ENCODE measurements at places on chromosomes 3 and 15. TPM values are rescaled to one million over a fixed set of nuclear protein-coding genes. Genes with fewer than 3 reads are reported as not detected.

DNA sequence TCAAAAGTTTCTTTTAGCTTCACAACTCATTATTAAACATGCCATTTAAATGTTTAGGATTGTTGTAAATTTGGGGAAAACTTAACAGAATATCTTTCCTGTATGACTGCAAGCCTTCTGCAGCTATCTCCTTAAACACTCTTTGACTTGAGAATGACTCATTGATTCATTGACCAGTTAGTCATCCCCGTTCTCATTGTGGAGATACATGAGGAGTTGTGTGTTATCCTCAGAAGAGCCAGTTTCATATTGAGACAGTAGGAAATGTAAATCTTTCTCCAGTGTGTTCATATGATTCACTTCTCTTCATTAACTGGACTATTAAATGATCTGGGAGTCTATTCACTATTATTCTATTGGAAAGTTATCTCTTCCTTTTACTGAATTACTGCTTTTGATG, 83.0 kb downstream of the CRYGS start:
- H3K27me3 ChIP-seq: no peaks in the 10 kb centered on the region
- no peak overlapping the region for H3K27ac ChIP-seq
- no peak overlapping the region for H3K4me3 ChIP-seq
- no peaks in the 10 kb centered on the region for H3K36me3 ChIP-seq
- DNase-seq: no peak
- no peaks in the 10 kb centered on the region for H3K4me1 ChIP-seq

GRCh38 chr3:181327349-181327748, 337.8 kb upstream of the DNAJC19 start:
- H3K36me3 ChIP-seq: no peaks in the 10 kb centered on the region
- H3K4me3 ChIP-seq: no peak overlapping the region
- H3K4me1 ChIP-seq: no peaks in the 10 kb centered on the region
- no peak overlapping the region for H3K27ac ChIP-seq
- H3K27me3 ChIP-seq: peaks cover 4% of the 10 kb centered on the region

DNA sequence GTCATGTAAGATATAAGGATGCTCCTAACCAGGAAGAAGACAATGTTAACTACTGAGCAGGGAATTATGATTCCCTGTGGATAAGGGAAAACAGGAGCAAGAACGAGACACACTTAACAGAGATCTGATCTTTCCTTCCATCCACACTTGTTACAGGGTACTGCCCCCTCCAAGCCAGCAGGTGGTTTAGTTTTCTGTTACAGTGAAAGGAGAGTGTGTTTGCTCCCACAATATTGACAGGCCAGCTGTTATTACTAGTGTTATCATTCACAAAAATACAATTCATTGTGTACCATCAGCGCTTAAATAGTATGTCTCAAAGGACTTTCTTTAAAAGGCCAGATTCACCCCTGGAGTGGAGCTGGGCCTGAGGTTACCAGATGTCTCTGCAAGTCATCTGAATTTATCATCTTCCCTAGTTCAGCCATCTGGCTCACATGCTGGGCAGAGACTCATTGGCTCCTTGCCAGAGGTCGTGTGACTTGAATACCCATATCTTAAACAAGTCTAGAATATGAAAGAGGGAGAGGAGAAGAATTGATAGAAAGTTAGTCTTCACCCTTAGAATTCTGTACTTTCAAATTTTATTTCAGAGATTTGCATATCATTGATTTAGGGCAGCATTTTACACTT, 16.8 kb upstream of the FMN1 start:
- H3K36me3 ChIP-seq: no peaks in the 10 kb centered on the region
- DNase-seq: no peak

- H3K27ac ChIP-seq: no peak overlapping the region
- no peaks in the 10 kb centered on the region for H3K4me1 ChIP-seq
- no peak for DNase-seq
- no peak overlapping the region for H3K4me3 ChIP-seq
These were observed 23.1 kb downstream of the AADAC start for GRCh38 chr3:151837057-151837456.

DNA sequence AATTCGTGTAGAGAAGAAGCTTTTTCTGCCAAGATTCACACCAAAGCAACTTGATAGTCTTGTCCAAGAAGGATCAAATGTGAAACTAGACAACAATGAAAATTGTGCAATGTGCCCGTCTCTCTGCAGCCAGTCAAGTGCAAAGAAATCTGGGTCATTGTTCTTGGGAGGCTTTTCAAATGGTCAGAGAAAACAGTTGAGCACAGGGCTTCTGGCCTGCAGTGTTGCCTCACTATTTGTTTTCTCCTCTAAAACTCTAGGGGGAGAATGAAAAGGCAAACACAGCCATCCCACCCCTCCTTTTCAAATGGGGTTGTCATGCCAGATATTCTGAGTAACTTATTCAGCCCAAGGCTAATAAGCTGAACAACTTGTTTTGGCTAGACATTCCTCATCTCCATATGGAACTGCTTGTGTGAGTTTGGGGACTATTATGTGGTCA, 417.6 kb upstream of the CDIN1 start:
- no peak overlapping the region for H3K4me3 ChIP-seq
- no peak for DNase-seq
- peaks cover 5% of the 10 kb centered on the region for H3K36me3 ChIP-seq
- no peak overlapping the region for H3K27ac ChIP-seq
- H3K4me1 ChIP-seq: no peaks in the 10 kb centered on the region

DNA sequence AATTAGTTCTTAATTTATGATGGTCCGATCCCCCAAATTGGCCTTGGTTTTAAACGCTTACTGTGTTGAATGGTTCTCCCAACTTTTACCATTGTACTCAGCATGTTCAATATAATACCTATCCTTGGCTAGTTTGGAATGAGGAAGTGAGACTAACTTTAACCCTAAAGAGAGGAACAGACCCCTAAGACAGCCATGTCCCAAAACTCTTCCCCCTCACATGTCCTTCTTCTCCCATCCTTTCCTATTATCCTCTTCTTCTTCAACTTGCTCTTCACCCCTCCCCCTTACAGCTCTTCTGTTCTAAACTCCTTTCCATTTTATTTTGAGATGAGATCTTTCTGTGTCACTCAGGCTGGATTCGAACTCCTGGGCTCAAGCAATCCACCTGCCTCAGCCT, 116.5 kb downstream of the RBMS3 start:
- no peak overlapping the region for H3K27ac ChIP-seq
- H3K36me3 ChIP-seq: no peaks in the 10 kb centered on the region
- DNase-seq: no peak

GRCh38 chr3:52325686-52326085, 9.6 kb downstream of the DNAH1 start:
- no peaks in the 10 kb centered on the region for H3K4me1 ChIP-seq
- no peak for DNase-seq
- no peaks in the 10 kb centered on the region for H3K27me3 ChIP-seq
- H3K27ac ChIP-seq: no peak overlapping the region

GRCh38 chr3:132800958-132801357, 78.7 kb upstream of the NPHP3 start:
- no peak overlapping the region for H3K27ac ChIP-seq
- DNase-seq: no peak
- H3K36me3 ChIP-seq: no peaks in the 10 kb centered on the region
- peaks cover 25% of the 10 kb centered on the region for H3K27me3 ChIP-seq

GRM2 gene
- total RNA-seq: 2.9 TPM

PIAS1 gene
- 94.1 TPM for total RNA-seq

Measured in naive thymus-derived CD8-positive, alpha-beta T cell (primary cell).